ENCODE measurements at places on chromosomes 2 and 18.

- DNase-seq: no peak
Measured at GRCh38 chr18:75238100-75238499, 27.5 kb downstream of the TSHZ1 start.

DNA sequence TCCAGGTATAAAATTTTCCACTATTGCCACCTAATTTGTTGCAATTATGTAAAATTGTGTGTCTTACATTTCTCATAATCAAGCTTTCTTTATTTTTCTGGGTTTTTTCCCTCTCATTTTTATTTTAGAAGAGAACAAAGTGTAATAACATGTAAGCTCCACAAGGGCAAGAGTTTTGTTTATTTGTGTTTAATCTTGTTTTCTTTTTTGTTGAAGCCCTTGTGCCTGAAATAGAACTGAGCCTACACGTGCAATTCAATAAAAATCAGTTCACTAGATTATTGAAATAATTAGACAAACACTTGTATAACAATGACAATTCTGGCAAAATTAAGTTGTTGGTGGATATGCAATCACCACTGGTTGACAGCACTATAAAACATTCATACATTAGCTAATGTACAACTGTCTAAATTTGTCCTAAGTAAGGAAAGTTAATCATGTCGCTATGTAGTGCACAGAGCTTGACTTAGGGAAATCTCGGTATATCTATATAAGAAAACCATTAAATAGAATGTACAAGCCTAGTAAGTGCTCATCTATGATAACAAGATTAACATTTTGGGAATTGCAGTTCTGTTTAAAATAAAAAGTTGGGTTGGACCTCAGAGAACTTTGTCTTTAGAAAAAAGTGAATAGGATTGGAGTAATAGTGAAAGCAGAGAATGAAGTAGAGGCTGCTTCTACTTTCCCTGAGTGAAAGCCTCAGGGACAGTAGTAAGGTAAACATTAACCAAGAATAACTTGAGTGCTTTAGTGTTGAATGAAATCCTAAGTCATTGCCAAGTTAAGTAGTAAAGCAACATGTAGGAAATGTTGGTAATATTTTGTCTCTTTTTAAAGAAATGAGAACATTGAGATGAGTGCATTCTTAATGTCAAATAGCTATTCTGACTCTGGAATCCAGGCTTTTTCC, 37.4 kb upstream of the NOL4 start:
- DNase-seq: no peak

- DNase-seq: no peak
Measured at GRCh38 chr2:166613226-166613625, 119.2 kb upstream of the SCN7A start.

- no peak for DNase-seq
Measured at GRCh38 chr2:98747888-98748287, 17.0 kb upstream of the MGAT4A start.

- no peak for DNase-seq
Measured at GRCh38 chr2:95525294-95526035, 40.9 kb upstream of the TRIM43B start.

GRCh38 chr2:113240915-113241911, 37.5 kb downstream of the PAX8 start:
- no peak for DNase-seq

Data from stimulated activated CD8-positive, alpha-beta memory T cell treated with anti-CD3 and anti-CD28 coated beads, Interleukin-4, amount 100 ng/mL, for 1 hour (primary cell).